Prostate gland (tissue), 2 donors: ENCODE measurements at places on chromosomes 5 and 9.
A peak's percentile ranks its signal among the peaks of the same experiment; 100 is the strongest.

- no peak for DNase-seq
Measured at GRCh38 chr5:174335682-174336364, 290.3 kb downstream of the NSG2 start.

- no peak for DNase-seq
Measured at GRCh38 chr9:105855987-105856386, 161.6 kb downstream of the TMEM38B start.

- no peak for DNase-seq
Measured at GRCh38 chr9:68821911-68822310, 116.9 kb downstream of the PIP5K1B start.

DNA sequence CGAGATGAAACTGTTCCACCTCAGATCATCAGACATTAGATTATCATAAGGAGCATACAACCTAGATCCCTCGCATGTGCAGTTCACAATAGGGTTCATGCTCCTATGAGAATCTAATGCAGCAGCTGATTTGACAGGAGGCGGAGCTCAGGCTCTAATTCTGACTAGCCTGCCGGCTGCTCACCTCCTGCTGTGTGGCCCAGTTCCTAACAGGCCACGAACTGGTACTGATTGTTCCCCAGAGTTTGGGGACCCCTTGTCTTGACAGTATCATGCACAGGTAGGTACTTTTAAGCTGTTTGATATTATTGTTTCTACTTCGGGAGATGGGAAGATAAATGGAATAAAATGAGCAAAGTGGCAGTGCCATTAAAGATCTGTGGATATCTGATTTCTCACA lies 66.9 kb downstream of the ZCCHC7 start:
- DNase-seq, result no peak

GRCh38 chr5:178123094-178123965 lies 7.5 kb upstream of the RMND5B start:
- DNase-seq, result peak; percentile 66

DNA sequence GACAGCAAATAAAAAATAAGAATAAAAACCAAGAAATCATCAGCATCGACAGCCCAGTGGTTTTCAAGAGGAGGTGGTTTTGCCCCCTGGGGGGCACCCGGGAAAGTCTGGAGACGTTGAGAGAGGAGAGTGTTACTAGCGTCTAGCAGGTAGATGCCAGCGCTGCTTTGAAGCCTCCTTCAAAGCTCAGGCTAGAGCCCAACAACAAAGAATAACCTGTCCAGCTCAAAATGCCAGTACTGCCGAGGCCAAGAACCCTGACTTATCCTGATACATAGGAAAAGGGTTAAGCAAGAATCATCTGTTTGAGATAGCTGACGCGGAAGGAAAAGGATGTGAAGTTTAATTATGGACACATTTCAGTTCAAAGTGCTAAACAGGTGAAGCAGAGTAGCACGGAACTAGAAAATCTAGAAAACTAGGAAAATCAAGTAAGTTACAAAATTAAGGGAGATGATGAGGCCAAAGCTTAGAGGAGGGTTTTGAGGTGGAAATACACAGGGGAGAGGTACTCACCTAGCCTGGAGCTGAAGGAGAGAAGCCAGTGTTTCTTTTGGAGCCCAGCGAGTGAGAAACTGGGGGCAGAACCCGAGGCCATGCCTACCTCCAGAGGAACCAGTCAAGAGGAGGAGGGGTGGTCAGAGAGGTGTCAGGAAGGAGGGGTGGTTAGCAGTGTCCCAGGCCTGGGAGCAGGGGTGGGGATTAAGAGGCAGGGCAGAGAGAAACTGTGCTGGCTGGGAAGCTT lies 121.0 kb upstream of the RETREG1 start:
- no peak for DNase-seq

- no peak for DNase-seq
Measured at GRCh38 chr5:172144291-172144815, 43.7 kb downstream of the STK10 start.

DNA sequence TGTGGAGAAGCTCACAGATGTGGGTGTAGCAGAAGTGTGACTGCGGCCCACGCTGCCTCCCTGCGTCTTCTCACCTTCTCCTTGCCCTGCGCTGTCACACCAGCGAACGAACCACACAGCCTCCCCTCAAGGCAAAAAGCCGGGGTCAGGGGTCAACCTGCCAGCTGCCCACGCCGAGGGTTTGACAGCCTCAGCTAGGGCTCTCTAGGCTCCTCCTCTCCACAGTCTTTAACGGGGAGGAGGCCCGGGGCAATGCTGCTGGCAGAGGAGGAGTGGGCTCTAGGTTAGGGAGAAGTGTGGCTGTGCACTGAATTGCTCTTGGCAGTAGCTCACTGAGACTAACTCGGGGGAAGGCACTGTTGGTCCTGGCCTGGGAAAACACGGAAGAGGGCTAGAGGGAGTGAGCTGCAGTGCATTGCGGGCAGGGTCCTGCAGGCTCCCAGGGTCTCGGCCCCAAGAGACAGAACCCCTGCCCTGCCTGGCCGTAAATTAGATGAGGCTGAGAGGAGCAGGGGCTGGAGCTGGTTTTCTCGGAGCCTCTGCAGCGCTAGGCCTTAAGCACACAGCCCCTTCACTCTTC lies 4.2 kb upstream of the TRIM52 start:
- no peak for DNase-seq

GRCh38 chr5:83548581-83548980 lies 77.0 kb downstream of the VCAN start:
- DNase-seq, result no peak

DNA sequence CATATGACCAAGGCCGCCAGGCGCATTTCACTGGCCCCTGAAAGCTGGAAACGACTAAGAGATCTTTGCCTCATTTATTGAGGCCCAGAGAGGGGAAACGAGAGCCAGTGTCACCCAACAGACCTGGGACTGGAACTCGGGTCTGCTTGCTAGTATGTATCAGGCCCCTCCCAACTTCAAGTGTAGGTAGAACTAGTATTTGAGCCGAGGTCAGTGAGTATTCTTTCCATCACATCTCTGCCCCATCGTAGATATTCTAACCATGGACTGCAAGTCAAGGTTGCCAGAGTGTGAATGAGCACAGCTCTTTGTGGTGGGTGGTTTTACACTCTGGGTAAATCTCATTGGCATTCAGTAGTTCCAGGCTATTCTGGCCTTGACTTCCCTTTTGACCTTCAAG lies 42.2 kb downstream of the GPR107 start:
- DNase-seq, result no peak

- DNase-seq, result no peak
Measured at GRCh38 chr5:180130876-180131740, 59.5 kb upstream of the RNF130 start.

DNA sequence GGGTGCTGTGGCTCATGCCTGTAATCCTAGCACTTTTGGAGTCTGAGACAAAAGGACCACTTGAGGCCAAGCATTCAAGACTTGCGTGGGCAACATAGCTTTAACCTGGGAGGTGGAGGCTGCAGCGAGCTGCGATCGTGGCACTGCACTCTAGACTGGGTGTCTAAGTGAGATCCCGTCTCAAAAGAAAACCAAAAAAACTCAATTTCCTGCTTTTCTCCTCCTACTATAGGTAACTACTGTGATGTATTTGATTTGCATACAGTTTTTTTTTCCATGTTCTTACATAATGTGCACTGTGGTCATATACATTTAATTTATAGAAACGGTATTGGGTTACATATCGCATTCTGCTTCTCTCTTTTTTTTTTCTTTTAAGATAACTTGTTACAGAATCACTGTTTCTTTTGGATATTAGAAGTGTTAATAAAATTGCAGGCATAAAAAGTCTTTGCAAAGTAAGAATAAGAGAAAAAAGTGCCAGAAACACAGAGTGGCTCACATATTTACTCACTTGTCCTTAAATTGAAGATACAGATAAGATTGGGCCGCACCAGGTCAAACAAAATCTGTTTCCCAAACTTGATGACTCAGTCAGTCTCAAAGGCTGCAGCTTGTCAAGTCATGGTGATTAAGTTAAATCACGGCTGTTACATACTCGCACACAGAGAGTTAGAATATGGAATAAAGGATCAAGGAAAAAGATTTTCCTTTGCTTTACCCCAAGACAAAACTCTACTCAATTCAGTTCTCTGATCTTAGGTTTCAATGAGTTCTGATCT lies 2.0 kb upstream of the PTGR1 start:
- no peak for DNase-seq

GRCh38 chr9:88481933-88482332 lies 53.0 kb upstream of the NXNL2 start:
- DNase-seq, result no peak

- DNase-seq, result no peak
Measured at GRCh38 chr9:6414247-6414641, 1.2 kb downstream of the UHRF2 start.

DNA sequence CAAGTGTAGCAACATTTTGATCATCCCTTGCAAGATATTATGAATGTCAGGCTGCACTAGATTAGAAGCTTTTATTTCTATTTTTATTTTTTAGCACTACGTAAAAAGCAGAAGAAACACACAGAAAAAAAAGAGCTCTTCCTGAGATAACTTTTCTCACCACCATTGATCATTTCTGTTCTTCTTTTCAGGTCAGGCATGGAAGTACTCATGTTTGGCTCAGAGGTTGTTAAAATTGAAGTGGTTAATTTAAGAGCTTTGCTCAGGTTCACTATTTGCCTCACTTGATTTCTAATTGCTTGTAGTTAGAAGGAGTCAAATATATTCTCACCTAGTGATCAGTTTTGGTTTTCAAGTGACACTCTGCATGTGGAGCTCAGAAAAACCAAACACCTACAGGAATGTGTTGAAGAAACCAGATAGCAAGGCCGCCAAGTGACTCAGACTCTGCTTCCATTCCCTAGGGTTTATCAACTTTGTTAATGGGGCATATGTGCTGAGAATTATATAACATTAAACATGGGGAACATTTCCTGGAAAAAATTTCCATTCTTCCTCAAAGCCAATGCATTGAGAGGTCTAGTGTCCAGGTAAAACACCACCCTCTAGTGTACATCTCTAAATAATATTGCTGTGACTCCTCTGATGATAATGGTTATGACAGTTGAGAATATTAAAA lies 679.8 kb downstream of the CETN3 start:
- DNase-seq, result no peak

DNA sequence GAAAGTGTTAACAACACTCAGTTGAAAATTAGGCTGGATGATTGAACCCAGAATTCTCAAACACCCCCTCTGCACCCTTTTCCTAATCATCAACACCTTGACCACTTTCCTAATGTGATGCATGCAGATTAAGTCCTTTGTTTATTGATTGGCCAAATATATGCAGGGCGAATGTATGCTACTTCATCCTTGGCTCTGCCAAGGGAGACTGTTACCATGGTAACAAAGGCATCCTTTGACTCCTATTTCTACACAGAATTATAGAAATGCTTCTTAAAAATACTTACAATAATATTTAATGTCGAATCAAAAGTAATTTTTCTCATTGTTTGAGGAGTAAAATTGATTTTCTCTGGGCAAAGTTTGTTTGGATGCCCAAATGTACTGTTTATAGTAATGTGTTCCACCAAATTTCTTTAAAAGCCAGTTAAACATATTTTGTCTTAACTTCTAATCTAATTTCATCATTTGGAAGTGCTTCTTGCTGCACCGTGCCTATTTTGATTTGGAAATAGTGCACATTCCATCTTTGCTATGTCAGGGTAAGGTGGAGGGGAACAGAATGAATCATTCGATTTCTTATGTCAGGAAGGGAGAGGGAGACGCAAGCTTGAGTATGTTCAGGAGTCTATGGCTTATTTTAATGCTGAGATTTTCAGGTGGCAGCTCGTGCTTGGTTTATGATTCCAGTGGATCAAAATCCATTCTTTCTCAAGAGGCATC lies 1384.3 kb upstream of the WWC1 start:
- no peak for DNase-seq

GRCh38 chr5:103474677-103475076 lies 87.9 kb downstream of the NUDT12 start:
- DNase-seq, result no peak

- no peak for DNase-seq
Measured at GRCh38 chr5:176154821-176155220, 83.4 kb upstream of the SIMC1 start.

DNA sequence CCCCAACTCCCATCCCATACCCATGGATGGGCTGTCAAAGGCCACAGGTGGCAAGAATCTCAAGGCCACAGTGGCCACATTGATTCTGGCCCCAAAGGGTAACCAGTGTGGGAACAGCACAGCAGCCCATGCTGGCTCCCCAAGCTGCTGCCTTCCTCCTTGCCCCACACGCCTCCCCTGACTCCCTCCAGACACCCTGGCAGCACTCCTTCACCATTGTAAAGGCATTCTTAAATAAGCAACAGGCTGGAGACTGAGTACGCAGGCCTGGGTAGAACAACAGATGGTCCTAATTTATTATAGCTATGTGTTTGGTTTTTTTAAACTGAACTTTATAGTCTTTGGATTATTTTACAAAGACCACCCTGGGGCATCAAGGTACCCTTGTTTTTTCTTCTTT lies 158.8 kb downstream of the TSSK1B start:
- no peak for DNase-seq

DNA sequence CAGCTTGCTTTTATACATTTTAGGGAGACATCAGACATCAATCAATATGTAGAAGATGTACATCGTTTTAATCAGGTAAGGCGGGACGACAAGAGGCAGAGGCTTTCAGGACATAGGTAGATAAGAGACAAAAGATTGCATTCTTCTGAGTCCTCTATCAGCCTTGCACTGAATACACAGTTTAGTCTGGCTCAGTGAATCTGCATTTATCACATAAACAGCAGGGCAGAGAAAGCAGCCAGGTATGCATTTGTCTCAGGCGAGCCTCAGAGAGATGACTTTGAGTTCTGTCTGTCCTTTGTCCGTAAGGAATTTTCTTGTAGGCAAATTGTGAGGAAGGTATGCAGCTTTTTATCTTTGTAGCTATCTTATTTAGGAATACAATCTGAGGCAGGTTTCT lies 202.8 kb upstream of the TAS2R1 start:
- DNase-seq, result no peak

DNA sequence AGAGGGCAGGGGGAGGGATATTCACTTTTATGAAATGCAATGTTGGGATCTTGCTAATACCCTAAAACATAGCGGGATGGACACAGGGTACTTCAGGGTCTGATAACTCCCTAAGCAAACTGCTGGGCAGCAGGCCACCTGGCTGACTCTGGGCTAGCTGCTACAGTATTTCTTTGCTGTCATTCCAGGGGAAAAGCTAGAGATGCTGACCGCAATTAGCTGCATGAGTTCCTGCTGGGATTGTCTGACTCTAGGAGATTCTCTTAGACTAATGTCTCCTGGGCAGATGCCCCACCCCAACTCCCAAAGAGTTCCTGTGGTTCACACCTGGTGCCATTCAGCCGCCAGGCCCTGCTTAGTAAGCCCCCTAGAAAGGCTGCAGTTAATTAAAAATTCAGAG lies 69.9 kb downstream of the PSAT1 start:
- no peak for DNase-seq

DNA sequence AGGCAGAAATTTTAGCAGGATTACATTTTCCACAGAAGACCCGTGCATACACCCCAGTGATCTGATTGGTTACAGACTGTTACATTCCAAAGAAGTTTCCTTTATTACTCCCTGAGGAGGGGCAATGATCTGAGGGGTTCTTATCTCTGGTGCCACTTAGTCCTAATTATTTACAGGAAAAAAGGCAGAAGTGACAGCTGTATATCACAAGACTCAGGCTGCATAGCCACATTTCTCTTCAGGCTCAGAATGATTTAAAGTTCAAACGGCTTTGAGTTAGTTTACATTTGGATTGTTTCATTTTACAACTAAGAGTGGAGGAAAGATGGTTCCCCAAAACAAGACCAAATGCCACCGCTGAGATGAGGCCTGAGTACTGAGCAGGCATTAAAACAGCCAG lies 17.3 kb downstream of the NAIF1 start:
- no peak for DNase-seq
